ENCODE measurements at places on chromosomes 2 and 18.

DNA sequence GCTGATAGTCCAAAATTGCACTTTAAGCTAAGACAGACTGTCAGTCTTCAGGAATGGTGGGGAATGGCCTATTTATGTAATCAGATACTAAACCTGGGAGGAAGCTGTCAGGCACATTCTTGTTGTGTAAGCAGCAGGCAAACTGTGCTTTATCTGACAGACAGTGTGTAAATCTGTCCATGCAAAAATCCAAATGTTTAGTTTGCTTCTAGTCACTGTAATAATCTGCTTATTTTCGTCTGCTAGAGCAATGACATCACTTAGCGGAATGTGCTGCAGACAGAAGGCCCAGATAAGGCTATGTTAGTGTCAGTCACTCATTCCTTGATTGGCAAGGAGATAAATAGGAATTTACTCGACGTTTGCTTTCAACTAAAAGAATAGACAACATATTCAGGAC, 263.5 kb downstream of the ZNF407 start:
- H3K36me3 ChIP-seq = no peaks in the 10 kb centered on the region
- H3K27me3 ChIP-seq = no peaks in the 10 kb centered on the region
- no peak overlapping the region for H3K4me3 ChIP-seq
- DNase-seq = peak; percentile 33
- H3K4me1 ChIP-seq = peaks cover 10% of the 10 kb centered on the region

GRCh38 chr18:63472380-63472779, 4.4 kb upstream of the SERPINB5 start:
- H3K27ac ChIP-seq = no peak overlapping the region
- H3K4me3 ChIP-seq = no peak overlapping the region
- H3K36me3 ChIP-seq = no peaks in the 10 kb centered on the region

- peak overlapping the region; percentile 32 for H3K27ac ChIP-seq
- peaks cover 23% of the 10 kb centered on the region for H3K4me1 ChIP-seq
- no peak overlapping the region for H3K4me3 ChIP-seq
- H3K27me3 ChIP-seq = no peaks in the 10 kb centered on the region
Measured at GRCh38 chr18:42080340-42080739, 125.3 kb downstream of the PIK3C3 start.

- H3K4me1 ChIP-seq = peaks cover 40% of the 10 kb centered on the region
- DNase-seq = peak; percentile 68
- H3K27me3 ChIP-seq = peaks cover 2% of the 10 kb centered on the region
- no peaks in the 10 kb centered on the region for H3K36me3 ChIP-seq
Measured at GRCh38 chr2:133434959-133435668, 133.1 kb downstream of the NCKAP5 start.

DNA sequence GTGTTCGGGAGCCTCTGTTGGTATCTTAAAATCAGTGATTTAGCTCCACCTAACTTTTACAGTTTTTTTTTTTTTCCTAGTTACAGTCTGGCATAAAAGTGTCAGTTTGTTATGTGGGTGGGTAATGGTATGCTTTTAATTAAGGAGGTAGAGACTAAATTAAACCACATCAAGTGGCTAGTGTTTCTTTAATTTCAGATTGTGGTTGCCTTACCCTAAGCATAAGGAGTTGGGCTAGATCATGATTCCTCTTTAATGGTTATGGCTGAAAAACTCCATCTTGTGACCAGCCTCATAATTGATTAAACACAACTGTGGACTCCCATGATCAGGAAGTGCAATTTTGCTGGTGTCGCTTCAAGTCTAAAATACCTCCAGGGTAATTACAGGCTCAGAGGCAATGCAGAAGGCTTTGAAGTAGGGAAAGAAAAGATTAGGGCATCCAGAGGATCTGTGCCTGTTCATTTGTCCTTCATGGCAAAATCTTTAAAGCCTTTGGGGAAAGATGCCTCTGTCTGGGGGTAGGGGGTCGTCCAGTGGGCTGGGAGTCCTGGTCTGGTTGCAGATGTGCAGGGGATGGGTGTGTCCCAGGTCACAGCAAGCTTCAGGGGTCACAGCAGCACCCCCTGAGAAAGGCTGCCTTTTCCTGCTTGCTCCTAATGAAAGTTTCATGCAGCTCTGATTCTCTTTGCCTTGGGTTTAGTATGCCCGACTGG, 579.2 kb downstream of the BCL11A start:
- no peaks in the 10 kb centered on the region for H3K36me3 ChIP-seq
- no peak overlapping the region for H3K27ac ChIP-seq

GRCh38 chr2:176092270-176093144, at the start of gene HOXD13:
TSS of gene HOXD13 (plus strand) at chr2:176092721. CDS start at chr2:176092891, 170 bp downstream.
- peaks cover 39% of the 10 kb centered on the region for H3K27me3 ChIP-seq
- H3K4me3 ChIP-seq = peak within 1 kb of the TSS; percentile 86
- H3K36me3 ChIP-seq = peaks cover 8% of the 10 kb centered on the region
- DNase-seq = no peak

GRCh38 chr2:178298785-178299212, 104.5 kb downstream of the OSBPL6 start:
- no peaks in the 10 kb centered on the region for H3K36me3 ChIP-seq
- H3K4me1 ChIP-seq = peaks cover 6% of the 10 kb centered on the region
- H3K27me3 ChIP-seq = no peaks in the 10 kb centered on the region
- H3K4me3 ChIP-seq = no peak overlapping the region

GRCh38 chr2:172792711-172793110, 57.1 kb downstream of the RAPGEF4 start:
- DNase-seq = peak; percentile 49
- H3K36me3 ChIP-seq = no peaks in the 10 kb centered on the region
- H3K4me3 ChIP-seq = no peak overlapping the region
- H3K27me3 ChIP-seq = peaks cover 9% of the 10 kb centered on the region

GRCh38 chr2:61853086-61853846, 594 bp downstream of the FAM161A start:
- peaks cover 8% of the 10 kb centered on the region for H3K27me3 ChIP-seq
- DNase-seq = no peak
- peak overlapping the region; percentile 95 for H3K4me3 ChIP-seq
- H3K27ac ChIP-seq = peak overlapping the region; percentile 95

DNA sequence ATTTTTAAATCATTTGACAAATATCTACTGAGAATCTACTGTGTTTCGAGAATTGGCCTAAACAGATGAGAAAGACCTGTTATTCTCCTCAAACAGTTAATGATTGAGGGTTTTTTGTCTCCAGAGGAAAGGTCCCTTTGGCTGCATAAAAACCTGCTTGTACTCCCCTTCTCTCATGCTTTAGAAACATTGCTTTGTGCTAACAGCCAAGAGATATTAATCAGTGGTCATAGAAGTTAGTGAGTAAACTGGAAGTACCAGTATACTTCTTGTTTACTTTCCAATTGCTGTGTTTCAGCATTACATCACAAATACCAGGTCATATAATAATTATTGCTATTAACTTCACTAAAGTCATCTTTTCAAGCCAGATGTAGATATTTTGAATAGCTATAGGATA, 34.1 kb downstream of the ITGB6 start:
- no peak overlapping the region for H3K27ac ChIP-seq
- H3K4me1 ChIP-seq = peaks cover 10% of the 10 kb centered on the region
- no peak for DNase-seq
- H3K4me3 ChIP-seq = no peak overlapping the region
- no peaks in the 10 kb centered on the region for H3K36me3 ChIP-seq
- no peaks in the 10 kb centered on the region for H3K27me3 ChIP-seq

DNA sequence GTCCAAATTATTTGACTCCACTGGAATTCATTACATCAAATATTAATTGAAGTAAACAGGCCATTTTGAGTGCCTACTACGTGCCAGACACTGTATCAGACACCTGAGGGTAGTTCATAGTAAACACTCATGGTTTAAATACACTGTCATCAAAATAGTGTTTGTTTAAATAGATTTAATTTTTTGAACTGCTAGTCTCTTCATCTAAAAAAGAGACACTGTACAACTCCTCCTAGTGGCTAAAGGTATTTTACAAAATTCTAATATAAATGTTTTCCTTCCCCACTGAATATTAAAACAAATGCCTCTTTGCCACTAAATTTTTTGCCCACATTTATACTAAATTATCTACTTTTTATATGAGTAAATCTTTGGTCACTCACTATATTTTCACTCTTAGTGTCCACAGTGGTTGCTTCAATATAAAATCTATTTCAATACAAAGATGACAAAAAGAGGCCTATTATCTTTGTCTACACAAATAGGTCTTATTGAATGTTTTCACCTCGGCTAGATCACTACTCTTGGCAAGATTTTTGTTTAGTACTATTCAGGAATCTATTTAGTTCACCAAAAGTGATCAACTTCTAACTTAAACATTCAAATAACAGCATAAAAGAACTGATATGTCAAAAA, 122.1 kb downstream of the TMEM247 start:
- no peaks in the 10 kb centered on the region for H3K4me1 ChIP-seq
- peaks cover 4% of the 10 kb centered on the region for H3K36me3 ChIP-seq
- H3K4me3 ChIP-seq = no peak overlapping the region
- no peak for DNase-seq
- no peak overlapping the region for H3K27ac ChIP-seq

DNA sequence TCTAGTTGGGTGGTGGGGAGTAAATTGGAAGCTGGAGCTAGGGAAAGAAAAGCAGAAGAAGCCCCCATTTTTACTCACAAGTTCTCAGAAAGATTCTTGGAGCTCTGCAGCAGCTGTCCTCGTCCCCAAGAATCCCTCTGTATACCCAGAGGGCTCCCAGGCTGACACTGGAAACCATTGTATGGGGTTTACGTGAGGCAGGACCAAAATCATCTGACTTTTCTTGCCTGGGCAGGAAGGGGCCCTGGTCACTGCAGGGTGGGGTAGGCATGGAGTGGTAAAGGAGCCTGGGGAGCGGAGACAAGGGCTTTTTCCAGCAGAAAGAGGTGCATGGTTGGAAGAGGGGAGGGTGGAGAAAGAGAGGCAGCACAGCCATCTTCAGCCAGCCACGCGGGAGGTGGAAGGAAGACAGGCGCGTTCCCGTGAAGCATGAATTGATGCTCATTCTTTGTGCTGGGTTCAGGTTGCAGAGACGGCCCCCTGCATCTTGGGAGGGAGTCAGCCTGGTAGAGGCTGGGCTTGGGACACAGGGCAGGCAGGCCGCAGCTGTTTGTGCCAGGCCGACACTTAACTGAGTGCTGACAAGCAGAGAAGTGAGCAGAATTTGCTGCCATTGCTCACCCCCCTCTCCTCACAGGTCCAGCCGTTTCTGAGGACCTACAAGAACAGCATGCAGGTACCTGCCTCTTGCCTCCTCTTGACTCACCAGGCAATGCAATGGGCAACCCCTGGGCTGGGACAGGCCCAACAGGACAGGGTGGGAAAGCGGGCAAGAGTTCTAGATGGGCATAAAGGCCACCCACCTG, 94.8 kb downstream of the PLB1 start:
- peaks cover 40% of the 10 kb centered on the region for H3K4me1 ChIP-seq
- H3K36me3 ChIP-seq = no peaks in the 10 kb centered on the region
- H3K4me3 ChIP-seq = no peak overlapping the region
- no peak for DNase-seq

- peaks cover 3% of the 10 kb centered on the region for H3K27me3 ChIP-seq
- H3K27ac ChIP-seq = no peak overlapping the region
- H3K36me3 ChIP-seq = no peaks in the 10 kb centered on the region
- no peak overlapping the region for H3K4me3 ChIP-seq
- no peak for DNase-seq
Measured at GRCh38 chr2:31109633-31110192, 28.5 kb downstream of the GALNT14 start.

- peaks cover 13% of the 10 kb centered on the region for H3K36me3 ChIP-seq
- no peak for DNase-seq
- peak overlapping the region; percentile 95 for H3K4me3 ChIP-seq
- H3K27me3 ChIP-seq = 0 out of 2 replicates have a peak, but pooled peaks cover 3% of the 10 kb centered on the region
Measured at GRCh38 chr2:88692187-88692586, 714 bp downstream of the RPIA start.

GRCh38 chr2:21818212-21818795, 694.5 kb downstream of the TDRD15 start:
- H3K4me1 ChIP-seq = no peaks in the 10 kb centered on the region
- H3K27me3 ChIP-seq = no peaks in the 10 kb centered on the region
- DNase-seq = no peak
- H3K36me3 ChIP-seq = no peaks in the 10 kb centered on the region

DNA sequence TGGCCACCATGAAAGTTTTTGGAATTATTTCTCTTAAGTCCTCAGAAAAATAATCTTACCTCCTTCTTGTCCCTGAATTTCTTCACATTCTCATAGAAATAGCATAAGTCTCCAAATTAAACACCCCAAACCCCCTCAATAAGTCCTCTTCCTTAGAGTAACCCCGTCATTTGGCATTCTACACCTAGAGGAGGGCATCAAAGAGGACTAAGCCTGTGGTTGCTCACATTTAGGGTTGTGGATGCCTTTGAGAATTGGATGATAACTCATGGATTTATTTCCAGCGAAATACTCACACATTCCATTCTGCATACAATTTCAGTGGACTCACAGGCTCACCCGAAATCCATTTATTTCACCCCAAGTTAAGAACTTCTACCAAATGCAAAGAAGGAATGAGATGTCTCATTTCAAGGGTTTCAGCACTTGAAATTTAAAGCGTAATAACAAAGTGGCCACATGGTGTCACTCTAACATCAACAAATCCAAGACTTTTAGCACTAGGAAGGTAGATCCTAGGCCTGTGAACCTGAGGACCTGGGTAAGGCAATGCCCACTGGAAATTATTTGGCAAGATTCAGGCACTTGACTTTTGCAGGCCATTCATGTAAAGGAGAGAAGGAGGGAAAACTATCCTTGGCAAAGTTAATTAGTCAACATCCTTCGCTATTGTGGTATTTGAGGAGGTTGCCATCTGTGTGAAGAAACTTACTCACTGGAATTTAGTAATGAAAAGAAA, 24.6 kb downstream of the DYTN start:
- peak; percentile 48 for DNase-seq
- H3K36me3 ChIP-seq = no peaks in the 10 kb centered on the region
- H3K4me3 ChIP-seq = no peak overlapping the region
- no peak overlapping the region for H3K27ac ChIP-seq
- H3K4me1 ChIP-seq = no peaks in the 10 kb centered on the region

- H3K4me3 ChIP-seq = no peak overlapping the region
- H3K27me3 ChIP-seq = no peaks in the 10 kb centered on the region
- DNase-seq = no peak
- no peak overlapping the region for H3K27ac ChIP-seq
- H3K36me3 ChIP-seq = no peaks in the 10 kb centered on the region
- H3K4me1 ChIP-seq = no peaks in the 10 kb centered on the region
Measured at GRCh38 chr2:94759211-94759610, 112.0 kb upstream of the TEKT4 start.

DNA sequence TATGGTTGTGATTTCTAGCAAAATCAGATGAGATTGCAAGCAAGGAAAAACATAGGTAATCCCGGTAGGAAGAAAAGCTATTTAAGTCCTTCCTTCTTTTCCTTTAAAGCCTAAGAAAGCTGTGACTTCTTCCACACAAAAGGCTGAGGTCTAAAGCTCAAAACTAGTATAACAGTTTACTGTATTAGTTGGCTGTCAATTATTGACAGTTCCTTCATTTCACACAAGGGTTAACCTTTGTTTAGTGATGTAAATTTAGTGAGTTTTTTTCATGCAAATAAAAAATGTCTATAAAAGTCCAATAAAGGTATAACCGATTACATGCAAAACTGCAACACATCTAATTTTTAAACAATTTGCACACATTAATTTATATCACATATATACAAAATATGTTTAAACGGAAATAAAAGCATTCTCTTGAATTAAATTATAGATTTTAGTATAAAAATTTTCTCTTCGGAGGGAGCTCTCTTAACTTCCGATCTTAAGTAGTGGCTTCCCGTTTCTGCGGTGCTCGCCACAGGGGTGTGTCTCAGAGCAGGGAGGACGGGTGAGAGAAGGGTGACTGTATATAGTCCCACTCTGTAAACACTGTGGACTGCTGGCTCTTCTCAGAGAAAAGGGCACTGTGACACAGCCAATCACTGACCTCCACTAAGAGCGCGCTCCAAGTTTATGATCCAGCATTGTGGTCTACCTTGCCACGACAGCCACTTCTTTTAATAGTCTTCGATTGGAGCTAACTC, 33.4 kb downstream of the TTR start:
- no peaks in the 10 kb centered on the region for H3K27me3 ChIP-seq
- H3K36me3 ChIP-seq = no peaks in the 10 kb centered on the region
- H3K4me1 ChIP-seq = no peaks in the 10 kb centered on the region
- DNase-seq = no peak
